Prostate gland (tissue), 2 donors: ENCODE measurements at places on chromosomes 16 and 17.

- DNase-seq, result no peak
Observed at GRCh38 chr17:81396722-81397313, 1.6 kb downstream of the BAHCC1 start.

GRCh38 chr17:74552037-74552436, 6.1 kb upstream of the CD300C start:
- no peak for DNase-seq

DNA sequence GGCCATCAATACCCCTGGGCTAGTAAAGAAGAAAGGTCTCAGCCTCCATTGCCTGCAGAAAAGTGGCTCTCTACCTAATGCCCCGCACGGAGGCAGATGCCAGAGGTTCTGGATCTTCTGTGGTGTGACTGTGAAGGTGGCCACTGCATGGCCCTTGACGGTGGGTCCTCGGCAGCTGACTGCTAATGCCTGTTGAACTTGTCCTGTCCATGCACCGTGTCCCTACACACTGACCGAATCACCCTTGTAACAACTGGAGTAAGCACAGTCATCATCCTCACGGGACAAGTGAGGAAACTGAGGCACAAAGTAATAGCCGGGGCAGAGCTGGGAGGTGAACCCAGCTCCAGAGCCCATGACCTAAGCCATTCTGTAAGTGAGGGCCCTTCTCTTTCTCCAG, 48.8 kb downstream of the MYH11 start:
- DNase-seq, result no peak

DNA sequence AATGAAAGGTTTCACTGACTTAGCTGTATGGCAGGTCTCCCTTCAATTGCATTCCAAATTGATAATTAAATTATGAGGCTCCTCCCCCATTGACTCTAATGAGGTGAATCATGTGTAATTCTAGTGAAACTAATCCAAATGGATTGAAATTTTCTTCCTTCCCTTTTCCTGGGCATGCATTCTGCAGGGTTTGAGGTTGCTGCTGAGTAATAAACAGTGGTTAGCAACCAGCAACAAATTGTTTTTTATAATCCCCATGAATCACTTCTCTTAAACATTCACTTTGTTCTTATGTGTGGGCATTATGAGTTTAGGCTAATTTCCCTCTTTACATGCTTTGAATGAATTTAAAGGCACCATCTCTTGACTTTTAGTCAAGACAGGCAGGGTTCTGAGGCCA, 43.4 kb downstream of the MYOCD start:
- no peak for DNase-seq

DNA sequence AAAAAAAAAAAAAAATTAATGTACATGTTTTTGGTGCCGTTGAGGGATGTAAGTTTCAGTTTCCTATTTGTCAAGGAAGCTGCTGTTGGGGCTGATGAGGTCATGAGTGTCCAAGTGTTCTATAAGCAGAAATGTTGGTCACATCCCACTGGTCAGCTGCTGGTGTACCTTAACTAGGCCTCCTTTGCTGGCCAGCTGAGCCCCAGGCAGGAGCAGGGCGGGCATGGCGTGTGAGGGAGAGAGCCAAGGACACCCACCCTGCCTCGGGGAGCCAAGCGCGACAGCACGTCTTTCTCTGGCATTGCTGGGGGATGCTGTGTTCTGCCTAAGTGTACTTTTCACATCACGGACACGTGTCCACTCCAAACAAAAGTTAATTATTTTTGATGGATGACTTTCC, 108.1 kb upstream of the CDC42EP4 start:
- DNase-seq, result no peak

- no peak for DNase-seq
Observed at GRCh38 chr17:78472035-78472905, 93.8 kb downstream of the PGS1 start.

- no peak for DNase-seq
Observed at GRCh38 chr16:6827267-6827666, 505.4 kb upstream of the RBFOX1 start.
